Bronchial epithelial cell (primary cell): ENCODE measurements at places on chromosomes 5 and 9. TPM values are rescaled to one million over a fixed set of nuclear protein-coding genes. Genes with fewer than 3 reads are reported as not detected.

The SVEP1 gene
- 0.26 and 1.3 TPM in 2 replicates for total RNA-seq

The DDX4 gene
- under 0.01 TPM in 1 of 2 replicates, not detected in the other for total RNA-seq

The PPP2R2B gene
- under 0.01 TPM in 1 of 2 replicates, not detected in the other for total RNA-seq

The PAIP1 gene
- 92.8 and 136 TPM in 2 replicates for total RNA-seq

The NDST1 gene
- 17.1 and 33.3 TPM in 2 replicates for total RNA-seq

The ARL14EPL gene
- not detected in 2 replicates for total RNA-seq

GRCh38 chr5:150618163-150618562, 22.3 kb upstream of the SYNPO start:
- no peak for DNase-seq

DNA sequence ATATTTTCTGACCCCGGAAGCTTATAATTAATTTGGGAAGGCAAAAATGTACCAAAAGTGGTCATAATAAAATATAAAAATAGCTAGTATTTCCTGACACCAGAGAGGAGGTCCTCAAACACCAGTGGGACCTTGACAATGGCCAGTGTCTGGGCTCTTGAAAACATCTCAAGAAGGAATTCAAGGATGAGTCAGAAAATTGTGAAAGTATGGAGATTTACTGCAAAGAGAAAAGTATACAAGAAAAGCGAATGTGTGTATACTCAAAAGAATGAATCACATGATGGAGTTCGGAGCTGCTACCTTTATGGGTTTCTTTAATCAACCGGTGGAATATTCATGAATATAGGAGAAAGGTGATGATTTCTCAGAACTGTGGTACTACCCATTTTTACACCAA, 1709.0 kb upstream of the WWC1 start:
- DNase-seq: no peak

DNA sequence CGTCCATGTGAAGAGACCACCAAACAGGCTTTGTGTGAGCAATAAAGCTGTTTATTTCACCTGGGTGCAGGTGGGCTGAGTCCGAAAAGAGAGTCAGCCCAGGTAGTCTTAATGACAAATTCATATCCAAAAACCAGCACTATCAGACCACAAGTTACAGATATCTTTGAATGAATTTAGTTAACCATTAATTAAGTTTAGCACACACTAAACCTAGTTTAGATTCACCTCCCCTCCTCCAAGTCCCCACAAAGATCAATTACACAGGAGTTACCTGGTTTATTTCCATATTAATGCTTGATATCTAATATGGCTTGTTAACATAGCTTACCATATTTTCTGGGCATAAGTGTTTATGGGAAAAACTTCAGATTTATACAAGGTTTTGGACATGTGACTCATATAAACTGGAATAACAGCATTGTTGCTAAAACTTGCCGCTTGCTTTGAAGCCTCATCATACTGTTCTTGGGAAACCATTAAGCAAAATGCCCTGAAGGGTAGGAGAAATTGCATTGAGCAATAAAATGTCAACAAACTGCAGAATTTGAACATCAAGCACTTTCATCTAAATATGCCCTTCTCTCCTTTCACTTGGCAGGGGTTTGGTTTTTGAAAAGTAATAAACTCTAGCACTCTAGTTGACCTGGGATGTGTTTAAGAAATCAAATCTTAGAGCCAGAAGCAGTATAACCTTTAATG, 166.9 kb downstream of the SNCAIP start:
- peak; percentile 99 for DNase-seq

- no peak for DNase-seq
Observed at GRCh38 chr5:107155707-107156106, 515.0 kb downstream of the EFNA5 start.

DNA sequence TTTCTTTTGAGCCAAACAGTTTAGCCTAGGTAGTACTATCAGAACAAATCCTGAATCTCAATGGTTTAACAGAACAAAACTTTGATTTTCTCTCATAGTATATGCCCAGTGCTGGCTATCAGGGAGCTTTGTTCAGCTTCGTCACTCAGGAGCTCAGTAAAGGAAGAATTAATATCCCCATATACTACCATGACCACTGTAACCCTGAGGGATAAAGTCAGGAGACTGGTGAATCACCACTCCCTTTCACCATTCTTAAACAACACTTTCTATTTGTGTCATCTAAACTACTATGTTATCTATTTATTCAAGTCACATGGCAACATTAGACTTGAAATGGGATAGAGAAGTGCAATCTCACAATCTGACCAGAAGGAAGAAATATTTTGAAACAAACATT, 522.6 kb upstream of the COX7C start:
- peak; percentile 1 for DNase-seq

DNA sequence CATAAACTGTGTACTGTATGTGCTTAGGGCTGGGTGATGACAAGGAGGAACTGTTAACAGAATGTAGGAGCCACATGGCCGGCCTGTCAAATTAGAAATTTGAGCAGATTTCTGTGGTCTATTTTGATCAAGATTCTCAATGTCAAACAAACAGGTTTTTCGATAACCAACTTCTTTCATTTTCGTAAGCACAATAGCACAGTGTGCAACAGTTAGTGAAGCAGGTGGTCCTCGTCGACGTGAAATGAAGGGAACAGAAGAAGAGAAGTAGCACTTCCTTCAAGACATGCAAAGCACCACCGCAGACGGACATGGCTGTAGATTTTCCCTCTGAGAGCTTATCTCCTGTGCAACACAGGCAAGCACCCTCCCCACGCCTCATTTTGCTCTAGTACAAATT, 252.1 kb downstream of the CRB2 start:
- no peak for DNase-seq

DNA sequence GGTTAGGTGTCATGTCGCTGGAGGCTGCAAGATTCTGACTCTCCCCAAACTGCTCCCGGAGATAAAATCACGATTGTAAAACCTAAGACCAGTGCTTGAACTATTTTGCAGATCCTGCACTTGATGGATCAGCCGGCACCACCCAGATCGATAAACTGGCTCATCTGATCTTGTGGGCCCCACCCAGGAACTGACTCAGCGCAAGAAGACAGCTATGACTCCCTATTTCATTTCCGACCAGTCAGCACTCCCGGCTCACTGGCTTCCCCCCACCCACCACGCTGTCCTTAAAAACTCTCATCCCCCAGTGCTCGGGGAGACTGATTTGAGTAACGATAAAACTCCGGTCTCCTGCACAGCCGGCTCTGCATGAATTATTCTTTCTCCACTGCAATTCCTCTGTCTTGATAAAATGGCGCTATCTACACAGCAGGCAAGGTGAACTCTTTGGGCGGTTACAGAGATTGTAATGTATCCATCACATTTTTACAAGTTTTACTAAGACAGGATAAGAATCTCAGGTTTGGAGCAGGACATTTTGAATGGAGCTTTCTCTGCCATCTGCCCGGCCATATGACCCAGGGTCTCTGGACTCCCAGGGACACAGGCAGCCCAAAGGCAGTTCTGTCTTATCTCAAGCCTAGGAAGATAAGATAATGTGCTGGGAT, 10.6 kb upstream of the PPP1R26 start:
- DNase-seq: peak; percentile 24
